ENCODE measurements at places on chromosomes 4 and X. TPM values are rescaled to one million over a fixed set of nuclear protein-coding genes. Genes with fewer than 3 reads are reported as not detected.

GRCh38 chr4:98204236-98204553, 57.0 kb upstream of the RAP1GDS1 start:
- no peak for DNase-seq

- DNase-seq = peak; percentile 35
Observed at GRCh38 chr4:60953826-60954225, 246.3 kb upstream of the ADGRL3 start.

GRCh38 chr4:113825272-113825671, 63.7 kb upstream of the CAMK2D start:
- no peak for DNase-seq

DNA sequence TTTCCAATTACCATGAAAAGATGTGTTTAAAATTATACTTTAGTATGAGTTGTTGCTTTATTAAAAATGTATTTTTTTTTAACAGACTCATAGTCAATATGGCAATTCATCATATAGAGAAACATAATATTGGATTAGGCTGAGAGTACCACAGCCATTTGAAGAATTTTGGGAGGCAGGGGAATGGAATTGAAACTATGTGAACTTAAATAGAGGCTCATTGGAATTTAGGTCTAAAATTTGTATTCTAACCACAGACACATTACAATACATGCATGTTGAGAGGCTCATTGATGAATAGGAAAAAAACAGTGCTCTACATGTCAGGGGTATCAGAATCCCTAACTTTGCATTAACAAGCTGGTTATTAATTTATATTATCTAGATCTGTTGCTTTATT, 269.6 kb downstream of the DKK2 start:
- no peak for DNase-seq

DNA sequence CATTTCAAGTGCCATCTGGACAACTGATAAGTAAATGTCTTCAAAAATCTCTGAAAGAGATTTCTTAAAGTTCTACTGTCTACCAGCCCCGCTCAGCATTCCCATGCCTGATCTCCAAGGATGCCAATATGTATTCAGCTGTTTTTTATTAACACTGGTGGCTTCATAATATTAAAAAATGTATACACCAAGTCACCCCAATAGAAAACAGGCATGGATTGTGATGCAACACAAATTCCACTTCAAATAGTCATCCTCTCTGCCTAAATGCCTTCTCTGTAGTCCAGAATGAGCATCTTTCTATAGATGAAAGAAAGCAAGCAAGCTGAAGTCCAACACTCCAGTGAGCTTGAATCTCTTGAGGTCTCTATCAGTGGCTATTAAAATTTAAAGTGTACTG, 152.2 kb upstream of the PPARGC1A start:
- peak; percentile 99 for DNase-seq

DNA sequence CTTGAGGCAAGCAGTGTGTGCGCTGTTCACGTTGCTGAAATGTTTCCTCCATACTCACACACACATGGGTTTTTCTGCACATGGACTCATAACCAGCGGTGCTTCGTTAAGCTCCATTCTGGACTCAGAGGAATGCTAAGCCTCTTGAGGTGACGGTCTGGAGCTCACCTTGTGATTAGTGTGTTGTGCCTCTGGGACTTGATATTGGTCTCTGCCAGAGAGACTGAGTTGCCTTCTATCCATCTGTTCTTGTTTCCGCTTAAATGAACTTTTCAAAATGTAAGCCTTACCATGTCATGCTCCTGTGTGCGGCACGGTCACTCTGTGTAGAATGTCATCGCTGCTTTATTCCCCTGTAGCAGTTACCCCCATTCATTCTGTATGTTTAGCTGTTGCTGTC, 42.5 kb downstream of the ADD1 start:
- no peak for DNase-seq

- DNase-seq = no peak
Observed at GRCh38 chrX:152157042-152157441, 18.7 kb upstream of the MAGEA10 start.

DNA sequence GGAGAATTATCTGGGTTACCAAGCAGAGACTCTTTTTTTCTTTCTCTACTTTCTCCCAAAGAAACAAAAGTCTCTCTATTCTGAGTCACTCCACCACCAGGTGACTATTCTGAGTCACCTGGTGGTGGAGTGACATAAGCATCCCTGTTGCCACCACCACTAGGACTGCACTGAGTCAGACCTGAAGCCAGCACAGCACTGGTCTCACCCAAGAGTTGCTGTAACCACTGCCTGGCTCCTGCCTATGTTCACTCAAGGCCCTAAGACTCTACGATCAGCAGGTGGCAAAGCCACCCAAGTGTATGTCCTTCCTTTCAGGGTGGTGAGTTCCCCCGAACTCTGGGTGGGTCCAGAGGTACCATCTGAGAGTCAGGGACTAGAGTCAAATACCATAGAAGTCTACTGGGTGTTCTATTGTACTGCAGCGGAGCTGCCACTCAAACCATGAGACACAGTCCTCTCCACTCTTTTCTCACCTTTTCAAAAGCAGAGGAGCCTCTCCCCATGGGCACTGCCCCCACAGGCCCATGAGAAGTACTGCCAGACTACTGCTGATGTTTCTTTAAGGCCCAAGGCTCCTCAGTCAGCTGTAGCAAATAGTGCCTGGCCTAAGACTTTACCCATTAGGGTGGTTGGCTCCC, 209.6 kb upstream of the IRS4 start:
- no peak for DNase-seq

GRCh38 chr4:11365039-11365438, 63.7 kb downstream of the HS3ST1 start:
- no peak for DNase-seq

DNA sequence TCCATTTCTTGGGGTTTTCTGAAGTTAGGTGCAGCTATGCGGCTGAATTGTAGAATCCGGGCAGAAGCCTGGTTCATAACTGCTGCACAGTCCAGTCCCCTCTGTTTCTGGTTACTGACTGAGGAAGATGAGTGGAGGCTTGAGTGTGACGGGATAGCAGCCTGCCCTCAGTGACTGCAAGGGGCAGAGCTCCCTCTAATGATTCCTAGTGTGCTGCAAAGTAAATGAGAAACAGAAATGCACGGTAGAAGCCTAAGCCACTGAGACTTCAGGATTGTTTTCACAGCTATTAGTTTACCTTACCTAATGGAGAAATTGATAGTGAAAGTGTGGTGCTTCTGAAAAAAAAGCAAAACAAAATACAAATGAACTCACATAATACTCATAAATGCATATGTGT, 189.2 kb downstream of the GPM6A start:
- DNase-seq = no peak

DNA sequence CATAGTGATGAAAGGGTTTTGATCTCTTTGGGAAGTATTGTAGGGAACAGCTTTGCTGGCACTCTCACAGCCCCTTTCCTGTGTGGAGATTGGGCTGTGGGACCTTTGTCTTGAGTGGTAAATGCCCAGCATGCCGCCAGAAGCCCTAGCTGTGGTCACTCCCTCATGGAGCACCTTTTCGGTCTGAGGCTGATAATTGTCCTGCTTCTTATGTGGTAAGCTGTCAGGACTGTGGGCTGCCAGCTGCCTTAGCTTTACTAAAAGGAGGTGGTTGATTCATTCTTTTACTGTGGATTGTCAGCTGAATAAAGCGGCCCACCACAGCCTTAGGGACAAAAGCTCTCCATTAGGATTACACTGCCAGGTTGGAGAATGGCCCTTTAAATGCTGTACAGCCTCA, 7.1 kb downstream of the PASD1 start:
- no peak for DNase-seq

- DNase-seq = no peak
Observed at GRCh38 chrX:9196961-9197640, 163.2 kb upstream of the FAM9B start.

- DNase-seq = no peak
Observed at GRCh38 chr4:150943818-150944217, 71.3 kb downstream of the LRBA start.

GRCh38 chr4:177285953-177286352, 23.7 kb upstream of the NEIL3 start:
- DNase-seq = no peak

GRCh38 chr4:168263039-168263438, 55.5 kb downstream of the DDX60 start:
- DNase-seq = no peak

GRCh38 chr4:141570290-141570689, 66.1 kb upstream of the IL15 start:
- no peak for DNase-seq

DNA sequence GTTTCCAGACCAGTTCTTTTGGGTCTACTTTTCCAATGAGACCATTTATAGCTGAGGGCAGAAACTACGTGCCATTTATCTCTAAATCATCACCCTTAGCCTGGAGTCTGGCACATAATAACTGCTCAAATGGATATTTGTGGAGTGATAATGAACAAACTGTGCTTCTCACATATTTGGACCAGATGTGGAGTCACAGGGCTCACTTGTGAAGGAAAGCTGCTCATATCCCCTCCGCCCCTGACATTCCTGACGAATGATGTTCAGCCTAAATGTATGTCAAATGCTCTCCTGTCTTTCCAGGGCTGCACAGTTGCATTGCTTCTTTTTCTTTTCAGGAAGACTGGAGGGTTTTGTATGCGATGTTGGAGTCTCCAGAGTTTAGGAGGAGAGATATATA, 110.1 kb downstream of the GBA3 start:
- DNase-seq = no peak

- DNase-seq = no peak
Observed at GRCh38 chrX:64894454-64895038, 81.7 kb downstream of the ZC4H2 start.

GRCh38 chrX:23752740-23753415, 9.8 kb upstream of the ACOT9 start:
- peak; percentile 60 for DNase-seq

DNA sequence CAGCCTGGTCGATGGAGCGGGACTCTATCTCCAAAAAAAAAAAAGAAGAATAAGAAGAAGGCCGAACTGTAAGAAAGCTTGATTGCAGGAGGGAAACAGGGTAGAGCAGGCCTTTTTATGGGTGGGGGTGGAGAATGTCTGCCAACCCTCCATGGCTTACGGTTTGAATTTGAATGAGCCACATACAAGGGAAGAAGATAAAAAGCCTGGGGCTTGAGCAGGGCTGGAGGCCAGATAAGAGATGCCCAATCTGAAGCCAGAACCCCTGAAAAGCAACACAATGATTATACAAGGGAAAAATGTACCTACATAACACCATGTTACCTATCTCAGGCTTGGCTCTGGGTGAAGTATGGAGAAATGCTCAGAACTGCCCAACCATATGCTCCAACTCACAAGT, 57.3 kb upstream of the TRIM2 start:
- DNase-seq = no peak

DNA sequence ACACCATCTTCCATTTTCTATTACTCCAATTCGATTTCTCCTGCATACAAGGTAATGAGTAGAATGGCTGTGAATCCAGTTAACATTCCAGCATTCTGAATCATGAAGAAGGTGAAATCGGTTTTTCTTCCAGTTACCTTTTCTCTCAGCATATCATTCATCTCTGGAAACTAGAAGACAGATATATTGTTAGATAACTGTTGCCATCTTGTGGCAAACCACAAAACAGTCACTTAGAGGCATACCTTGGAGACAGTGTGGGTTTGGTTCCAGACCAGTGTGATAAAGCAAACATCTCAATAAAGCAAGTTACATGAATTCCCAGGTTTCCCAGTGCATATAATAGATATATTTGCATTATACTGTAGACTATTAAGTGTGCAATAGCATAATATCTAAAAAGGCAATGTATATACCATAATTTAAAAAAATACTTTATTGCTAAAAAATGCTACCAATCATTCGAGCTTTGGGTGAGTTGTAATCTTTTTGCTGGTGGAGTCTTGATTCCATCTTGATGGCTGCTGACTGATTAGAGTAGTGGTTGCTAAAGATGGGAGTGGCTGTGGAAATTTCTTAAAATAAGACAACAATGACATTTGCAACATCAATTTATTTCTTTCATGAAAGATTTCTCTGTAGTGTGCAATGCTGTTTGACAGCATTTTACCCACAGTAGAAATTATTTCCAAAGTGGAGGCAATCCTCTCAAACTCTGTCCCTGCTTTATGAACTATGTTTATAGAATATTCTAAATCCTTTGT, 82.1 kb downstream of the SLC39A8 start:
- peak; percentile 58 for DNase-seq

DNA sequence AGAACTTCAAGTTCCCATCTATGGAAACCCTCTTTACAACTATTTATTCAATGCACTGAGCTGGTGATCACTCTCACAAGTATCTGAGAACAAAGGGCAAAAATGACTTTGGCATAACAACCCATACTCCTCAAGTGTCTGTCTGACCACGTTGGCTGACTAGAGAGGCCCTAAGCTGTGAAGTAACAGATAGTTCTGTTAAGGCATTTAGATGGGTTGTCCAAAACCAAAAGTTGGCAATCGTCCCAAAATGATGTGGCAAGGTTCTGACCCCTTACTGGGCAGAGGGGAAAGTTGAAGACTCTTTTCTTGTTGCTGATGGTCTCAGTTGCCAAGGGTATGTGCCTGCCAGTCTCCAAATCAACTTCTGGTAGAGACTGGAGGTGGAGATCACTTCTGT, 524.8 kb downstream of the PPARGC1A start:
- no peak for DNase-seq

DNA sequence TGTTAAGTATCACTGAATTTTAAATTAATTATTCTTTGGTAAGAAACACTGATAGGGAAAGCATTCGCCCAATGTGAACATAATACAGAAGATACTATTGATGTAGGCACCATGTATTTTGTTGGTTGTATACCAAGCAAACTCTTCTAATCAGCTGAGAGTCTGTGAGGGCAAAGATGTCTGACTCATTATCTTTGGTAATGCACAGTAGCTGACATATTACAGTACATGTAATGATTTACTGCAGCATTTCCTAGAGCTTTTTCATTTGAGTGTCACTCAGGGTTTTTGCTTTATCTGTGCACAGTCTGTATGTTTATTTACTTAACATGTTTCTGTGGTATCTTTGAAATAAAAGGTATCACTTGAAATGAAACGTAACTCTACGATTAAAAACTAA, 49.2 kb downstream of the CENPVL3 start:
- no peak for DNase-seq

GRCh38 chrX:70044541-70045245, 5.0 kb downstream of the AWAT2 start:
- DNase-seq = peak; percentile 10

TLL1 gene
- total RNA-seq = 19.0 TPM

ARHGAP4 gene
- 5.2 TPM for total RNA-seq

BCLAF3 gene
- 6.5 TPM for total RNA-seq

PCDH18 gene
- total RNA-seq = 181 TPM

ADGRL3 gene
- total RNA-seq = 1.3 TPM

PRR27 gene
- total RNA-seq = not detected

FHDC1 gene
- 1.7 TPM for total RNA-seq

PNMA6F gene
- not detected for total RNA-seq

Measured in fibroblast of villous mesenchyme (primary cell).